ENCODE measurements at places on chromosomes 11 and 22.

GRCh38 chr22:26479043-26479791, 4.4 kb downstream of the HPS4 start:
- no peak for DNase-seq

DNA sequence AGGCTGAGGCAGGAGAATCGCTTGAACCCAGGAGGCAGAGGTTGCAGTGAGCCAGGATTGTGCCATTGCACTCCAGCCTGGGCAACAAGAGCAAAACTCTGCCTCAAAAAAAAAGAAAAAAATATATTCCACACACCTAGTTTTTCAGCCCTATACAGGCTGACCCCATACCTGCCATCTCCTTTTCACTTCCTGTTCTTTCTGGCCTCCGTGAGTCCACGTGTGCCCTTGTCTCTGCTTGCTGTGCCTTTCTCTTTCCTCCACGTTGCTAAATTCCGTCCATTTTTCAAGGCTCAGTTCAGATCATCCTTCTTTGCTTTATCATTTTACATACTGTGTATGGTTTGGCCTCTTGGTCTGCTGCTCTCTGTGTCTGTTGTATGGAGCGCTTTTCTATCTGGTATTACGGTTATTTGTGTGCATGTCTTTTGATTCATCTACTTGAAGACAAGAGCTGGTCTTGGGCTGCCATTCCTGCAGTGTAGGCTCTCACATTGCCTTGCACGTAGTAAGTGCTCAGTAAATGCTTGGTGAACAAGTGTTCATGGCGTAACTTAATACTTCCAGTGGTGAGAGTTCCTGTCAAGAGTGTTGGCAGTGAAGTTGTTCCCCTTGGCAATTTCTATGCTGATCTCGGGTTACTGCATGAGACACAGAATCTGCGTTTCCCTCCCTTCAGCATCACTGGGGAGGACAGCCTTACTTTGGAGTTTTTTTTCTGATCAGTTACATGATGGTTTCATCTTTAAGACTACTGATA, 57.5 kb downstream of the PTPRJ start:
- no peak for DNase-seq

DNA sequence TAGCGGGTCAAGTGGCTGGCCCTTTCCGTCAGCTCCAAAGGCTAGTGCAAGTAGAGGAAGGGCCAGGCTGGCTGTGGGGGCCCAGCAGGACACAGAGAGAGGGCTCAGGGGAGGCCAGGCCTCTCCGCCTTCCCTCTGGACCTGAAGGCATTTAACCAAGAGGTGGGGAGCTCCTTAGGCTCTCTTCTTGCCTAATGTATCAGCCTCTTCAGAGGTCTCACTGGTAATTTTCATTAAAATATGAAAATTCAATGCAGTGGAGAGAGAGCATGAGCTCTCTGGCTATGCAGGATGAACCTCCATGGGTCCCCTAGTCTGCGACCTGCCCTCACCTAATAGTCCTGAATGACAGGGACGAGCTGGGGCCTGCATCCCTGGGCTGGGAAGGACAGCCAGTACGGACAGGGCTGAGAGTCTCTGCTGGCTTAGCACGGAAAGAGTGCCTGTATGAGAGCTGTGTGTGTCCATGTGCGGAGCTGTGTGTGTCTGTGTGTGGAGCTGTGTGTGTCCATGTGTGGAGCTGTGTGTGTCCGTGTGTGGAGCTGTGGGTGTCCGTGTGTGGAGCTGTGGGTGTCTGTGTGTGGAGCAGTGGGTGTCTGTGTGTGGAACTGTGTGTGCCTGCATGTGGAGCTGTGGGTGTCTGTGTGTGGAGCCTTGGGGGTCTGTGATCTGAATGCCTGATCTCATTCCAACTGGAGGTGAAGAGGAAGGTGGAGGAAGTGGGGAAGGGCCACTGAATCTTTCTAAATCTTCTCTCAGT, 2.4 kb downstream of the ALX4 start:
- no peak for DNase-seq

DNA sequence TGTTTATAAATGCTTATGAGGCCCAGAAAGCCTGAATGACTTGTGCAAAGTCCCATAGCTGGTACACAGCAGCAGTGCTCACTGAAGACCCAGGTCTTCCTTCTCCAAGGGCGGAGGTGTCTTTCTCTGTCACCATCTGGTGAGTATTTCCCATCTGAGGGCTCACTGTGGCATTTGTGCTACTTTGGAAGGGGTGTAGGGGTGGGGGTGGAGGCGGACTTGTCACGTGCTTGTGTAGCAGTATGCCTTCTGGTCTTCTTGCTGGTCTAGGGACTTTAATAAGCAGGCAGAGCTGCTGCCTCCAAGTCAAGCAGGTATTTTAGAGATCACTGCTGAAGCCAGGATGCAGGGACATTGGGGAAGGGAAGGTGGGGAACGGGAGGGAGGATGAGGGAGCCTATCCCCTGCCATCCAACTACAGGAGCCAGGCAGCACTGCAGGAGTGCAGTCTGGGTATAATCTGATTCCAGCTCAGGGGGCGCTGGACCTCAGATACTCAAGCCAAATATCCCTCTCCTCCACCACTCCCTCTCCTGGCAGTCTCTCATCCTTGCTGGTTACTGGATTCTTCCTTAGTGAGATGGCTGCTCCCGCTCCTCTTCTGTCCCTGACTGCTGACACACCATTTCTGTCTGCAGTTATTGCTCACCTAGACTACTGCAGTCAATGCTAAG, 3.4 kb downstream of the ABCC8 start:
- DNase-seq = peak; percentile 68

DNA sequence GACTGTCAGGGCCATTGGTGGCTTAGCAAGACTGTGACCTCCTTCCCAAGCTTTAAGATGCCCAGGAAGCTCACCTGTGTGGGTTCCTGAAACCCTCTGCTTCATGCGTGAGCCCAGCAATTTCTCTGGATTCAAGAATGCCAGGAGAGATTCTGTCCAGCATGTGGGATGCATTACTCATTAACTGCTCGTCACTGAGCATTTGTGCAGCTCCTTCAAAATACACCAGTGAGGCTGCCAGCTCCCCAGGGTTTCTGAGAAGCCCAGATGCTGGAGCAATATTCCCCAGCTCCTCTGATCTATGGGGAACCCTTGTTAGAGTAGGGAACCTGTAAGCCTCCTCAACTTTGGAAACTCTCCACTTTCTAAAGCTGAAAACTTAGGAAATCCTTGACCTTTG, 126.5 kb downstream of the CHST1 start:
- DNase-seq = no peak

DNA sequence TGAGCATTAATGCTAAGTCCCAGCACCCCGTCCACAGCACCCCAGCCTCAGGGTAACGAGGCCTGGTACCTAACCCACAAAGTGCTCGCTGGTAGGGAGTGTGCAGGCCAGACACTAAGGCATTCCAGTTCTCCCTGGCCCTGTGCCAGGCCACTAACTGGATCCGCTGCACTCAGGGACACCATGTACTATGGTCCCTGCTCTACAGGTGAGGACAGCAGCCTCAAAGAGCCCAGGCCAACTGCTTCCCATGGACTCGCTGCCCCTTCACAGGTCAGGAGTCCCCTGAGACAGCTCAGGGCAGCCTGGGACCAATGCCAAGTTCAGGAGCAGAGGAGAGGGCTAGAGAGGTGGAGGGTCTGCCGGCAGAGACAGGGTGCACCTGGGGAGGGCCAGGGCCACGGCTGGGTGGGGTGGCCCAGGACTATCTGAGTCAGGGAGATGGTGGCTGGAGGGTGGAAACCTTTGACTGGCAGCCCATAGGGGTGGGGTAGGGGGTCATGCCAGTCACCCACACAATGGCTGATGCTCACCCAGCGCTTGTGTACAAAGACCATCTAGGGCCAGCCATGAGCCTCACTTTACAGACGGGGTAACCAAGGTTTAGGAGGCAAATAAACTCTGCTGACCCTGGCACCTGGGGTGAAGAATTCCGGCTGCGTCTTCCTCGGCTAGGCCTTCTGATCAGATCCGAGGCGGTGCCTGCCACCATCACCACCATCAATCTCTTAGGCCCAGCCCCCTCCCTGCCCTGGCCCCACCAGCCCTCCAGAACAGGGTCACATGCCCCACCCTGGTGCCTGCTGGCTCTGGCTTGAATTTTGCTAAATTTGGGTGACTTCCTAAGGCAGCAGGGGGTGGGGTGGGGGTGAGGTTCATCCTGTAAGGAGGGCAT, 5.6 kb downstream of the OSBPL5 start:
- no peak for DNase-seq

DNA sequence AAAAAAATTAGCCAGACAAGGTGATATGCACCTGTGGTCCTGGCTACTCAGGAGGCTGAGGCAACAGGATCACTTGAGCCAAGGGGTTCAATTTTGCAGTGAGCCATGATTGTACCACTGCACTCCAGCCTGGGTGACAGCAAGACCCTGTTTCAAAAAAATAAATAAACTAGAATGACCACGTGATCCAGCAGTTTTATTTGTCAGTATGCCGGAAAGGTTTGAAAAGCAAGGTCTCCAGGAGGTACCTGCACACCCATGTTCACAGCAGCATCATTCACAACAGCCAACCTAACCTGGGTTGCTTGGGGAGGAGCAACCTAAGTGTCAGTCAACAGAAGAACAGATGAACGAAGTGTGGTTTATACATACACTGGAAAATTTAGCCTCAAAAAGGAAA, 78.7 kb upstream of the SEPTIN5 start:
- no peak for DNase-seq

GRCh38 chr11:64637334-64638017, 46.5 kb downstream of the SLC22A12 start:
- DNase-seq = no peak

DNA sequence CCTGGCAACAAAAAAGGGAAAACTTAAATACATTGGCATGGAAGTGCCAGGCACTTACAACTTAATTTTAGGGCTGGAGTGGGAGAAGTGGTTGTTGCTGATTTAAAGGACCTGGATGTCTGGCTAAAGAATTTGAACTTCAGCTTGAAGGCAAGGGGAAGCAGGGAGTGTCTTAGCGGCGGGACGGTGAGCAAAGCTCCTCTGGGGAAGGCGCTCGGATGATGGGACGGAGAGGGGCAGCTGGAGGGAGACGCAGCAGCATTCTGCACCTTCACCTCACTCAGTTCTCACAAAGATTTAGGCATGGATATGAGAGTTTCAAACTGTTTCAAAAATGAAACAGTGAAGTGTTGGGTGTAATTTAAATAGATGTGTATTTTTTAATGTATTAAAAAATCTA, 967.1 kb downstream of the BRD1 start:
- DNase-seq = no peak

- DNase-seq = no peak
Measured at GRCh38 chr11:114084414-114084813, 24.9 kb downstream of the ZBTB16 start.

DNA sequence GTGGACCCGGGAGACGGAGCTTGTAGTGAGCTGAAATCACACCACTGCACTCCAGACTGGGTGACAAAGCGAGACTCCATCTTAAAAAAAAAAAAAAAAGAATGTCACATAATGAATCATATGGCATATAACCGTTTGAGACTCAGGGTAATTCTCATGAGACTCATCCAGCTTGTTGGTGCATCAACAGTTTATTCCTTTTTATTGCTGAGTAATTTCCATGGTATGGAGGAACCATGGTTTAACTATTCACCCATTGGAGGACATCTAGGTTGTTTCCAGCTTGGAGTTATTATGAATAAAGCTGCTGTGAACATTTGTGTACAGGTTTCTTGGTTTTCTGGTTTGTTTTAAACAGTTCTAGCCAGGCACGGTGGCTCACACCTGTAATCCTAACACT, 25.3 kb downstream of the PPARA start:
- no peak for DNase-seq

DNA sequence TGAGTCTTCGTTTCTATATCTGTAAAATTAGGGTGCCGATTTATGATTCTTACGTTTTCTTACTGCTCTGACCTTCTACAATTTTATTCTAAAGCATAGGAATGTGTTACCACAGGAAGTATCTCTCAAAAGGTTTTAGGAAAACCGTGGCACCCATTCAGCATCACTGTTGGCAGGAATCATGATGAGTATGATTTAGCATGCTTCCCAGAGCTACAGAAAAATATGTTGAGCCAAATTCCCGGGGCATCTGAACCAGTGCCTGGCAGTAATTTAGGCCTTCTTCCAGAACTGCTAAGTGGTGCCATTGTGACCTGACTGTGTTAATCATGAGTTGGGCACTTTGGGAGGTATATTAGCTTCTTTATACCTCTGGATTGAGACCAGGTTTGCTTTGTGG, 605.0 kb upstream of the RAG2 start:
- DNase-seq = no peak

DNA sequence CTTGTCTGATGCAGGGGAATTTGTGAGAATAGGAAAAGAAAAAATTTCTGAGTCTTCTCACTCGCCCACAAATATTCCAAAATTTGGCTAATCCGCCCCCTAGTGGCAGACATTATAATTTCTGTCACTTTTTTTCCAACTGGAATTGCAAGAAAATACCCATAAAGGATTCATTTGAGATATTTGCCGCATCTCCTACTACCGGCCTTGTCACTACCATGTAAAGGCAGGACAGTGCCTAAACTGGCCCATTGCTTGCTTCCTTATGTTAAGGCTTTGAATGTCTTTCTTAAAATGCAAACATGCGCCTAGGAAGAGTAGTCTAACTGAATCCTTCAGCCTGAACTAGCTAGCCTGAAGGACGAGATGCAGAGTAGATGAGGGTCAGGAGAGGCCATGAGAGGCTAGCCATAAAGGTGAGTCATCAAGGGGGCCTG, 9.3 kb upstream of the CEP295 start:
- DNase-seq = no peak

DNA sequence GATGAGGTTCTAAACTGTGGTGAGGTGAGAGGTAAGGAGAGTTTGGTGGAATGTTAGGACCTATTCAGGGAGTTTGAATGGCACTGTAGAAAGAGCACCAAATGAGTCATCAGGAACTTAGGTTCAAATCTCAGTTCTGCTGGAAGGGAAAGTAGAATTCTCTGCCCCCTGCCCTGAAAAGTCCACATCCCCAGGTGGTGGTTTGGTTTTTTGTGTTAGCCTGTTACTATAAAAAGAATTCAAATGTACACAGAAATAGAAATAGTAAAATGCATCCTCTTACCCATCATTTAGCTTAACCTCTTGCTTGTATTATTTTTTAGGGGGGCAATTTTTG, 20.2 kb downstream of the PPFIBP2 start:
- no peak for DNase-seq

GRCh38 chr11:105700271-105700670, 90.4 kb downstream of the GRIA4 start:
- no peak for DNase-seq

GRCh38 chr22:27329966-27330645, 471.4 kb downstream of the MN1 start:
- no peak for DNase-seq

Measured in HCT116 (cell line).